ENCODE measurements at places on chromosomes 7 and 10. TPM values are rescaled to one million over a fixed set of nuclear protein-coding genes. Genes with fewer than 3 reads are reported as not detected.

- DNase-seq: no peak
Observed at GRCh38 chr10:8159341-8160165, 105.1 kb downstream of the GATA3 start.

GRCh38 chr10:117166418-117167345, 28.6 kb upstream of the VAX1 start:
- no peak for DNase-seq

DNA sequence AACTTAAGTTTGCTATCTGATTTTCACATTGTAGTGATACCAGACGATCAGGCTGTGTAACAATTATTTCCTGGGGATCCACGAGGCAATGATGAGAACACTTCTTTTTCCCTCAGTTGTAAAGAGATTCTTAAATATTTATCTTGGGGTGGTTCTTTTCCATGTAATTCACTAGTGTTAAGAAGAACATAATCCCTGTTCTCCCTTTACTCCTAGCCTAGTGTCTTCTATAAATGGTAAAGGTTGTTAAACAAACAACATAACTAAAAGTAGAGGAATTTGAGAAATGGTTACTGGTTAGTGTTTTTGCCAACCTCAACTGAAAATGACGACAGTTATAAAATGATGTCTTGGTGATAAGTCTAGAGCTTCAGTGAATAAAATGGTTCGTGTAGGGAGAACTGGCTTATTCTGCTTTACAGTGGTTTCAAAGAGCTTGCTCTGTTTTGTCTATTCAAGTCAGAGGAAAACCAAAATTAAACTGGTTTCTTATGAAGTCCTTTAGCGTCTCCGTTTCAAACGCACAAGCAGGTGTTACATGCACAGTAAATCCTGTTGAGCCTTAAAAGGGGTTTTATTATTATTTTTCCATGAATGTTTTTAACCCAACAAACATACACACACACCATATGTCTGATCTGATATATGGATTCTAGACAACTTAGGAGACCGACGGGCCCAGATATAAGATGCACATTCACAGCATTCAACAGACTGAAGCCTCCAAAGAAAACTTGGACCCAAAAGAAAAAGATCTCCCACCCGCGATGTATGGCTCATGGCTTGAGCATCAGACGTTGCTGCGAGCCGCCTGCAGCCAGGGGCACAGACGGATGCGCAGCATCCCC, 1.1 kb downstream of the TBX20 start:
- DNase-seq: no peak

DNA sequence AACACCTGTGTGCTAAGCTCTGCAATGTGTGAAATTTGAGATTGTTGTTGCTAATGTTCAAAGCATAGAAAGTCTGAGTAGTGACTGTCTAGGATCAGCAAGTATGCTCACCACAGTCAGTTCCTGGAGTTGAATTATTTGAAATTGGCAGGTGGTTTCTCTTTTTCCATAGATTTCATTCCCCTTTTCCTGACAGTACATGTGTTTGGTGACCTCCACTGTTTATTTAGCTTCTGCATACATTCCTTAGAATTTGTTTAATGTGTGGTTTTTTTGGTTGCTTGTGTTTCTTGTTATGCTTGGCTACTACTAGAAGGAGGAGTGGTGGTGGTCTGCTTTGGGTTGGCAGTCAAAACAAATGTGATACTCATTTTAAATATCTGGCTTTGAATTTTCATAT, 52.3 kb downstream of the FOXP2 start:
- DNase-seq: no peak

STEAP1 gene
- 19.2 TPM for total RNA-seq

ENTPD1 gene
- total RNA-seq: 10.8 TPM

CYP3A7 gene
- not detected for total RNA-seq

All from colonic mucosa (tissue), 4 donors.